ENCODE measurements at places on chromosomes 16 and 17.

DNA sequence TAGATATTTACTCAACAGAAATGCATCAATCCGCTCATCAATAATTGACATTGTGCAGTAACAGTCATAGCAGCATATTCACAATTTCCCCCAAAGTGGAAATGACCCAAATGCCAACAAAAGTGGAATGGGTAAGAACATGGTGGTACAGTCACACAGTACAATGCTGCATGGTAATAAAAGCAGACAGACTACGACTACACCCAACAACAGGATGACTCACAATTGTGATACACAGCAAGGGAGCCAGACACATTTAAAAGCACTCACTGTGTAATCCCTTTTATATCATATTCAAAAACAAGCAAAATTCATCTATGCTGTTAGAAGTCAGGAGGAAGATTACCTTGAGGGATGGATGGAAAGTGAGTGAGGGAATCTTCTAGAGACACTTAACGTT is 76.5 kb upstream of the NUDT7 start:
- DNase-seq: no peak

DNA sequence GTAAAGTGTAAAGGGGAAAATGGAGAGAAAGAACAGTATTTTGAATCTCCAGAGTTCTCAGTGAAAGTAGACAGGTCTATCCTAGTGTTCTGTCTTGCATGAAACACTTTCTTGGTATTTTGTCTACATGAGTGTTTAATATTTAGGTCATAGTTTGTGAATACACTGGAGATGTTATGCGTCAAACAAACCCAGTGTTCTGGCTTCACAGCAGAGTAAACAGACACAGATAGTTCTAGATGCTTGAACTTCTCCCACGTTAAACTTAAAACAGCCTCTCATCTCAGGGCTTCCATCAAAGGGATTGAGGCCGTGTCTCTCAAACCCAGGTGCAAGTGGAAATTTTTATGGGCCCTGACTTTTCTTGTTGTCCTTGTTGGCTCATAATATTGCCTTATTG is 48.3 kb downstream of the RBFOX1 start:
- no peak for DNase-seq

DNA sequence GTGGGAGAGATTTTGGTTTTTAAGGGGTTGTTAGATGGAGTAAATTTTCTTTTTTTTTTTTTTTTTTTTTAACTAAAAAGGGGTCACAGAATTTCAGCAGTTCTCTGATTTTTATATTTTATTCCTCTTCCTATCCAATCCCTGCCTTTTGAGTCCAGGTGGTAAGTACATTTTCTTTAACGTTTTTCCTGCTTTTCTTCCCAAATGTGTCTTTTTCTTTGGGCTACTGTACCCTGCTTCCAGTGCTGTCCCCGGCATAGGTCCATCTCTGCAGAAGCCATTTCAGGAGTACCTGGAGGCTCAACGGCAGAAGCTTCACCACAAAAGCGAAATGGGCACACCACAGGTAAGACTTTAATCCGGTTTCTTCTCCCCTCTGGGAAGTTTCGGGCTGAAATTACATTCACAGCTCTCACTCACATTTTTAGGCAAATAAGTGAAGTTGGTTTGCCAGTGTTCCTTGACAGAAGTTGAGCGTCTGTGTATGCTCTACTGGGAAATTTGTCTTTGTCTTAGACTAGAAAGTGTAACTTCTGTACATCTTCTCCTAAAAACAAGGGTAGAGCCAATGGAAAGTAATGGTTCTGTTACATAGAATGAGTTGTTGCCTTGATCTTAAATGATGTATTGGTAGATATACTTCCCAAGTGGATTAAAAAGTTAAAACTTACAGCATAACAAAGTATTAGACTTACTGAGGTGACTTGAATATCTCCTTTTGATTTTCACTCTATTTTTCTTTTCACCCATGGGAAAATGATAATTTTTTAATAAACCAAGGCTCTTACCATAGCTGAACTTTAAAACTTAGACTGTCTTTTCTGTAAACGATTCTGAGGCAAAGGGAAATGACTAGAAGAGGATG is 54.5 kb downstream of the TUBD1 start:
- DNase-seq: no peak

DNA sequence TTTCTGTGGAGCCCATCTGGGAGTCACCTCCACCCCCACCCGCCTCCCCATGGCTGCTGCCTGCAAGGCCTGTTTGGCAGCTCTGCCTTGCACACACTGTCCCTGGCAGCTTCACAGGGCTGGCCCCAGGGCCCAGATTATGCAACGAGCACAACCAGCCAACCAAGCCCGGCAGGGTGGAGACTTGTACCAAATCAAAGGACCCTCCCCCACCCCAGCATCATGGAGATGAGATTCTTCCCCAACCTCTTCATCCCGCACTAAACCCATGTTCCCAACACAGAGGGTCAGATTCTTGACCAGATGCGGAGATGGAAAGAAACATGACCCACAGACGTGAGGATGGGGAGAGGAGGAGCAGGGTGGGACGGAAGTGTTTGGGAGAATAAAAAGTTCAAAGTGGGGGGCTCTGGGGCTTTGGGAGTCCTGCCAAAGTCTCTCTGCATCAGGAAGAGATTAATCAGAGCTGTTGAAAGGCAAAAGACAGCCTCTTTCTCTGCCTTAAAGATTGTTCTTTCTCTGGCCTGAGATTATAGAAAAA is 3.8 kb downstream of the SMARCD2 start:
- DNase-seq: no peak

- no peak for DNase-seq
Observed at GRCh38 chr16:87851601-87852000, 17.7 kb downstream of the SLC7A5 start.

- no peak for DNase-seq
Observed at GRCh38 chr16:50021544-50021943, 3.5 kb upstream of the CNEP1R1 start.

DNA sequence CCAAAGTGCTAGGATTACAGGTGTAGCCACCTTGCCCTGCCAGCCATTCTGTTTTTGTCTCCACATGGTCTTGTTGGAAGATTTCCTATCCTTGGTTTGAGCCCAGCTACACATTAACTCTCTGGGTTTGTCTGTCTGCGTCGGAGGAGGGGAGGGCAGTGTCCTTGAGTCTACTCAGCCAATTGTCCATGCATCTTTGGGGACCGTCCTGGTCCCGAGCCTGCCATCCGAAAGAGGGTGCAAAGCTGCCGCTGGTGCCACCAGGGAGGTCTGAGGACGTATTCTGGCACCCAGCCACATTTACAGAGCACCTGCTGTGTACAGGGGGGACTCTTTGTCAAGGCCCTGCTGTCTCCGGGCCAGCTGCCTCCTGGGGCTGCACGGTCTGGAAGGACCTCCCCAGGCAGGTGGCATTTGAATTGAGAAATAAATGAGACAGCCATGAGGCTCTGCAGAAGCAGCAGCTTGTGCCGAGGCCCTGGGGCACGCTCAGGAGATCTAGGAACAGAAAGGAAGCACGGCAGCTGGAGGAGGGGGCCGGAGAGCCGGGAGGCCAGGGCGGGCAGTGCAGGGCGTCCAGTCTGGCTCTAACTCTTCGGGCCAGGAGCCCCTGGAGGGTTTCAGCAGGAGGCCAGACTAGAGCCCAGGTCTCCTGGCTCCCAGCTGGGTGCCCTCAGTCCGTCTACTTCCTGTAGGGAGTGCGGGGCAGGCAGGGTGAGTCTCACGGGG is 1.5 kb downstream of the CYBA start:
- no peak for DNase-seq

DNA sequence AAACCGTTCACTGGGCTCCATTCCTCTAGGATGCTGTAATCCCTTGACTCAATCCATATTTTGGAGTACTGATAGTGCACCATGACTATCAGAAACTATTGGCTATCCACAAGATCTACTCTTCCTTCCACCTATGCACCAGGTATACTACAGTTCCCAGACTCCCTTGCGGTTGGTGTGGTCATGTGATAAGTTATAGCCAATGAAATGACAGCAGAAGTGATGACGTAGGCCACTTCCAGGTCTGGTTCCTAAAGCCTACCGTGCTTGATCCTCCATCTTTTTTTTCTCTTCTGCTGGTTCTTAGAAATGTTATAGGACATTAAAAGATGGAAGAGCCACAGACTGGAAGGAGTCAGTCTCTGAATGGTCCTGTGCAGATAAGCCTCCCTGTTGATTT is 278.8 kb upstream of the C16orf82 start:
- DNase-seq: no peak

DNA sequence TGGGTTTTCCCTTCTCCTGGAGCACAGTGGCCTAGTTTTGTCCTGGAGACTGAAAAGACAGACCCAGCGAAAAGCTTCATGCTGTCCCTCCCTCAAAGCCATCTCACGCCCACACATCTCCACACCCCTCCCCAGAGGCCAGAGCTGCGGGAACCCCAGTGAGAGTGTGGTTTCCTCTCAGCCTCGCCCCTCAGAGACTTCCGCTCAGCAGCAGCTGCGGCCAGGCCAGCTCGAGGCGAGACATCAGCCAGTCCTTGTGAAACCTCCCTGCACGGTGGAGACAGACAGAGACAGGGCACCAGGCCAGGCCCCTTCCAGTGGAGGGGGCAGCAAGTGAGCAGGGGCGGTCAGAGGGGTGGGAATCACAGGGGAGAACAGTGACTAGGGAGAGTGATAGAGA is 77.0 kb upstream of the TNRC6C start:
- DNase-seq: peak; percentile 64

- no peak for DNase-seq
Observed at GRCh38 chr16:88424587-88425235, 28.4 kb upstream of the ZFPM1 start.

DNA sequence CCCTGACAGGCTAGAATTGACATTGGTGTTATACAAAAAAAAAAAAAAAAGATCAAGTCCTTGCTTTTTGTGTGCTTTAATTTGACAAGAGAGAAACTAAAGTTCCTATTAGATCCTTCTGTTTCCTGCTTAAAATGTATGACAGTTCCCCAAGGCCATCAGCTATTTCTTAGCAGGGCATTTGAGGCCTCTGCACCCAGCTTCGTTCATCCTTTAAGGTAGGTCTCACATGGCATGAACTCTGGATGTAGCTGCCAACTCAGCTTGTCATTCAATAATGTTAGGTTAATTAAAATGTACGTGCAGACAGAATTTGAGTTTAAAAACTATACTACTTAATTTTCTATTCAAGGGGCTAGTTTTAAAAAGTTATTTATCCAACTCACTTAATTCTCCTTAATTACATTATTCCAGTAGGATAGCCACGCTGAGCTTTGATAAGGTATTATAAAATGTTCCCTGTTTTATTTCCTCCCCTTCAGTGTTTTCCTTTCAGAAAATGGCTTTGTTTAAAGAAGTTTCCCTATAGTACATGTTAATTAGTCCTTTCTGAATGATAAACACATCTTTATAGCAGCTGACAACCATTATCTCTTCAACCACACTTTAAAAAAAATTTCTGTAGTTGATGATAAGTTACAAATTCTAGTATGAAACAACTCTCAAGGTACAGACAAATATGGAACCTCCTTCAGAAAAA is 1.2 kb upstream of the RFFL start:
- no peak for DNase-seq

DNA sequence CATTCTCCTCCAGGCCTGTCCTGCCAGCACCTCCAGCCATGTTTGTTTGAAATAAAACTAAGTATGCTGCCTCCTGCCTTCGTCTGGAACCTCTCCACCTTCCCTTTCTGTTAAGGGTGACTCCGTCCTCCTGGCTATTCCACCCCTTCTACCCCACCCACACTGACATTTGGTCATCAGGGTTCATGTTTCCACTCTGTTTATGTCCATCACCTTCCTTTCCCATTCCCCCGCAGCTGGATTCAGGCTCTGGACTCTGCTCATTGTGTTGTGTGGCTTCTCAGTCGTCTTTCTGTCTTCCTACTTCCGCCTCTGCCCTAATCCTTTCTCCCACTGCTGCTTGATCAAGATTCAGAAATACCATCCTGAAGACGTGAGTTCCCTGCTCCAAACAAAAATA is 28.6 kb downstream of the EPN2 start:
- DNase-seq: no peak

DNA sequence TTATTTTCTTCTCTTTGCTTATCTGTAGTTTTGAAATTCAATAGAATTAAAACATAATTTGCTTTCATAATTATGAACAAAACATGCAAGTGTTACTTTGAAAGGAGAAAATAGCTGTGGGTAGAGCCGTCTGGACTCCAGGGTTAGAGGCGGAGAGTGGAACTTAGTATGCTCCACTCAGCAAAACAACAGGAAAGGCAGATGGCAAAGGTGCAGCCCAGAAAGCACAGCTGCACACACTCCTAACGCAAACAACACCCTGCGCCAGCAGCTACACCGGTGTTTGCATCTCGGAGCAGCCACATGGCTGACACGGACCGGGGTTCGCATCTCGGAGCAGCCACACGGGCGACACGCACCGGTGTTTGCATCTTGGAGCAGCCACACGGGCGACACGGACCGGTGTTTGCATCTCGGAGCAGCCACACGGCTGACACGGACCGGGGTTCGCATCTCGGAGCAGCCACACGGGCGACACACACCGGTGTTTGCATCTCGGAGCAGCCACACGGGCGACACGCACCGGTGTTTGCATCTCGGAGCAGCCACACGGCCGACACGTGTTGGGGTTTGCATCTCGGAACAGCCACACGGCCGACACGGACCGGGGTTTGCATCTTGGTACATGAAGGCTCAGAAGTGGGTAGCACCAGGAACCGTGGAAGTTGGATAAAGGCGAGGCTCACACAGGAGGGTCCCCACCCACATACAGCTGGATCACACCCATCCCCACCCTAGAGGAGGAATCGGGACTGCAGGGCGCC is 12.2 kb upstream of the CAPN15 start:
- no peak for DNase-seq

- no peak for DNase-seq
Observed at GRCh38 chr16:28172336-28172735, 39.4 kb downstream of the XPO6 start.

- no peak for DNase-seq
Observed at GRCh38 chr16:20073203-20074098, at the start of gene GPR139. TSS of gene GPR139 (minus strand) at chr16:20073890. CDS start at chr16:20073616, 274 bp downstream.

GRCh38 chr17:75339971-75340370 is 50.7 kb upstream of the SLC25A19 start:
- no peak for DNase-seq

GRCh38 chr17:80726558-80727408 is 182.1 kb downstream of the RPTOR start:
- DNase-seq: no peak

GRCh38 chr16:11557801-11558200 is 28.9 kb downstream of the LITAF start:
- DNase-seq: no peak

GRCh38 chr17:35716897-35717465 is 14.5 kb upstream of the RASL10B start:
- DNase-seq: no peak

GRCh38 chr17:17414341-17414805 is 62.4 kb upstream of the MED9 start:
- no peak for DNase-seq

DNA sequence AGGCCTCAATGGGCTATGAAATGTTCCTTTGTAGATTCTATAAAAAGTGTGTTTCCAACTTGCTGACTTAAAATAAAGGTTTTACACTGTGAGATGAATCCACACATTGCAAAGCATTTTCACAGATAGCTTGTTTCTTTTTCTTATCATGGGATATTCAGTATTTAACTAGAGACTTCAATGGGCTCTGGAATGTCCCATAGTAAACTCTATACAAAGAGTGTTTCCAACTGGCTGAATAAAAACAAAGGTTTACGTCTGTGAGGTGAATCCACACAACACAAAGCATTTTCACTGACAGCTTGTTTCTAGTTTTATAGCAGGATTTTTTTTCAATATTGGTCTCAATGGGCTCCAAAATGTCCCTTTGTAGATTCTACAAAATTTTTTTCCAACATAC is 550.1 kb downstream of the KCNJ18 start:
- DNase-seq: no peak

Data from activated CD8-positive, alpha-beta memory T cell treated with anti-CD3 and anti-CD28 coated beads for 4 hours (primary cell).